ENCODE measurements at places on chromosomes 3 and 15.
A peak's percentile ranks its signal among the peaks of the same experiment; 100 is the strongest.

DNA sequence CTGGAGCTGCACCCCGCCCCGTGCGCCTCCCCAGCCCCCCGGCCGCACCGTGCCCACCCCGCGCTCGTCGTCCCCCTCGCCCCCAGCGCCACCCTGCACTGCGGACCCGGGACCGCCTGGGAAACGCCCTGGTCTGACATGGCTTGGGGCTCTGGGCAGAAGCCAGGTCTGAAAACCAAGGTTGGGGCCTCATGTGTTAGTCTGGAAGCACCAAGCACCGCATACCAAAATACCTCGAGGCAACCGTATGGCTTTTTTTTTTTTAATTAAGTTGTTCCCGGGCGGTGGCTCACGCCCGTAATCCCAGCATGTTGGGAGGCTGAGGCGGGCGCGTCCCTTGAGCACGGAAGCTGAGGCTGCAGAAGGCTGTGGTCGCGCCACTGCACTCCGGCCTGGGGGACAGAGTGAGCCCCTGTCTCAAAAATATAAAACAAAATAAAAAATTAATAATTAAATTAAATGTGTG, 91.5 kb upstream of the CHD2 start:
- DNase-seq = no peak

- no peak for DNase-seq
These were observed 209.8 kb downstream of the TNIK start for GRCh38 chr3:171250444-171250843.

DNA sequence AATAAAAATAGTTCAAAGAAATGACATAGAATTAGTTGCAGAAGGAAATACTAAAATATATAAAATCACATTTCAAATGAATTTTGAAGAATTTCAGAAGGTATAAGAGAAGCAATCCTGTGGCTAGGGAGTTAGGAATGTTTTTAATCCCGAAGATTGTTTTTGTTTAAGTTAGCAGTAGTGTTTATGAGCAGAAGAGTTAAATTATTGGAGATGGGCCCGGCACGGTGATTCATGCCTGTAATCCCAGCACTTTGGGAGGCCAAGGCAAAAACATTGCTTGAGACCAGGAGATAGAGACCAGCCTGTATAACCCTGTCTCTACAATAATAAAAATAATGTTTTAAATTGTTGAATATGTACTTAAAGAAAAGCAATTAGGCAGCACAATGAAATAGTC, 432.5 kb downstream of the MFSD1 start:
- no peak for DNase-seq

GRCh38 chr3:55988905-55989304, 479.4 kb downstream of the ERC2 start:
- DNase-seq = no peak

DNA sequence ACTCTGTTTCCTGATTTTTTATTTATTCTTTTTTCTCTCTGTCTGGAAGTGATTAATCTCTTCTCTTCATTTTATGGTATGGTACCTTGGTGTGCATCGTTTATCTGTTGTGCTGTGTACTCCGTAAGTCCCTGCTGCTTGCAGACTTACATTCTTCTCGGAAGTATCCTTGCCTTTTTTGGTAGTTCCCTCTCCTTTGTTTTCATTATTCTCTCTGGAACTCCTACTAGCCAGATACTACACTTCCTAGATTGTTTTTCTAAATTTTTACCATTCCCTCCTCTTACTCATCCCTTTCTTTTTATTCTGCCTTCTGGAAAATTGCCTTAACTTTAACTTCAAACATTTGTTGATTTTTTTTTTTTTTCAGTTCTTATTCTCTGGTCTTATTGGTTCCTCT, 27.2 kb downstream of the PIK3CA start:
- no peak for DNase-seq

DNA sequence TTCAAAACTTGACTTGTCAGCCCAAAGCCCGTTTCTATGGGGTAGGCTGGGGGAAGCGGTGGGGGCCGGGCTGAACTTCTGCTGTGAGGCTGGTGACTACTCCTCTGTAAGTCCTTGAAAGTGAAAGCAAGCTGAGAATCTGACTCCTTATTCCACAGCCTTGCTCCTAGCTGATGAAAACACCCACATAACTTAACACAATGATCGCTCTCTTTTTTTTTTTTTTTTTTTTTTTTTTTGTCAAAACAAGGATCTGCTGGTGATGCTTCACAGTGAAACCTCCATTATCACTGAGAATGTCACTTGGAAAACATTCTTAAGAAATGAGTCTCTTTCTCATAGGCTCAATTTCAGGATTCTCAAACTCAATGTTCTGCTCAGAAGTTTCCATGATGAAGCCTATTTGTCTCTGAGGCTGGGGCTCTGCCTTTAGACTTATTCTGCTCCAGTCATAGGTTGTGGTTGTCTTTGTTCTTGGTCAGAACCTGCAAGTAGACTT, 31.4 kb upstream of the TKT start:
- DNase-seq = no peak

- no peak for DNase-seq
These were observed 118.4 kb upstream of the GPR149 start for GRCh38 chr3:154548341-154548740.

GRCh38 chr3:129105862-129106261, 15.7 kb downstream of the RAB43 start:
- DNase-seq = no peak

GRCh38 chr3:124786511-124787241, 56.4 kb downstream of the UMPS start:
- DNase-seq = no peak

- no peak for DNase-seq
These were observed 17.6 kb downstream of the TRIM42 start for GRCh38 chr3:140695361-140696061.

DNA sequence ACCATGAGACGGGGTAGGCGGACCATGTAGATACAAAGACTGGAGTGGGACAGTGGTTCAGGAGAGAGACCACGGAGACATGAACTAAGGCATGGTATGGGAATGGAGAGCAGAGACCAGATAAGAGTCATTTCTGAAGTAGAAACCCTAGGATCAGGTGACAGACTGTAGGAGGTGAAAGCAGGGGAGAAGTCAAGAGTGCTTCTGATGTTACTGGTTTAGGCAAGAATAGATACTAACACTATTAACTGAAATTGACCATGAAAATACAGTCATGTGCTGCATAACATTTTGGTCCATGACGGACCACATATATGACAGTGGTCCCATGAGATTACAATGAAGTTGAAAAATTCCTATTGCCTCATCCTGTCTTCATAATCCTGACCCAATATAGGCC, 41.7 kb downstream of the RASGRP1 start:
- DNase-seq = no peak

- DNase-seq = no peak
These were observed 75.1 kb downstream of the SLC12A8 start for GRCh38 chr3:125137358-125138033.

- DNase-seq = peak; percentile 61
These were observed at the start of gene MAP2K5 for GRCh38 chr15:67542420-67543347. Gene MAP2K5 (plus strand): TSS chr15:67542703. CDS start chr15:67543336, 633 bp downstream.

DNA sequence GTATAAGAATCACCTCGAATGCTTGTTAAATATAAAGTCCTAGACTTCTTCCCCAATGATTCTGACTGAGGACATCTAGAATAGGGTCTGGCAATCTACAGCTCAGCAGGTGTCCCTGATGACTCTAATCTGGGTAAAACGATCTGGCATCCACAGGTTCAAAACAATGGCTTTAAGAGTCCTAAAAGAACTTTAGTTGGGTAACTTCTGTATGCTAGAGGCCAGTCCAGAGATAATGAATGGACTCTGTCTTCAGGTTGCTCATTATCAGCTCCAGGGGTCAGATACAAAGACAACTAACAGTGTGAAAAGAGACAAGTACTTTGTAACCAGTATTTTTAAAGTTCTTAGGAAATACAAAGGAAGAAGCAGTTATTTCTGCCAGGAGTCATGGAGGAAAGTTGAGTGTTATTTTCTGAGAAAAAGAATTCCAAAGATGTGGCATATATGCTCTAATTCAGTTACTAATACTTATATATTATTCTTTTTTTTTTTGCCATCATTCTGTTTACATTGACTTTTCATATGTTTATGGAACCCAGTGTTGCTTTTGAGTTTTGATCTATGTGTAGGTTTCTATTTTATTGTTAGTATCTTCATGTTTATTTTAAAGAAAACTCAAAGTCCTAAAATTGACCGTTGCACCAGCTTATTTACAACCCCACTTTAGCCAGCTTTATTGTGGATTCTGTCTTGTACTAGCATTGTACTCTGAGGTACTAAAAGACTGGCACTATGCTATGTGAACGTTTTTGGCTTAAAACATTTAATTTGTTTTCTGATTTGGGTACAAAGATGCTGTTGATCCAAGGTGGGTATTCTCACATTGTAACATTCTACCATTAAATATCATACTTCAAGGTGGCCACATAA, 3.1 kb upstream of the GPR15 start:
- no peak for DNase-seq

GRCh38 chr3:180040966-180041365, 4.2 kb upstream of the PEX5L start:
- no peak for DNase-seq

- DNase-seq = no peak
These were observed 89.5 kb downstream of the SUCNR1 start for GRCh38 chr3:151962912-151963311.

- DNase-seq = no peak
These were observed 33.3 kb downstream of the TLE3 start for GRCh38 chr15:70064441-70064840.

GRCh38 chr3:152269831-152270734, 1.4 kb downstream of the MBNL1 start:
- no peak for DNase-seq

DNA sequence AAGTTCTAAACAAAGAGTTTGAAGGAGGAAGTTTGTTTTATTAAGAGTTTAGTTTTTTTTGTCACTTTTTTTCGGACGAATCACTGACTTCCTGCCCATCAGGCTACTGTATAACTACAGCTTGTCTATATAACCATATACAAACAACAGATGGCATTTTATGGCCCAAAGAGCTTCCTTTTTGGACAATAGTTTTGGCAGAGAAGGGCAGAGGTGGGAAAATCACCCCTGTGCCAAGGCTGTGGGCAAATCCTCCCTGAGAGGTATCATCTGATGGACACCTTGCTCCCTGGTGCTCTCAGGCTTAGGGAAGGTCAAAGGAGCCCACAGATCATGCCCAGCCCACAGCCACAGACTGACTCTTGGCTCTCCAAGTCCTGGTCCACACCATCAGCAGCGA, 113.4 kb downstream of the OXNAD1 start:
- no peak for DNase-seq

GRCh38 chr15:48478581-48478980, 147.4 kb downstream of the DUT start:
- no peak for DNase-seq

DNA sequence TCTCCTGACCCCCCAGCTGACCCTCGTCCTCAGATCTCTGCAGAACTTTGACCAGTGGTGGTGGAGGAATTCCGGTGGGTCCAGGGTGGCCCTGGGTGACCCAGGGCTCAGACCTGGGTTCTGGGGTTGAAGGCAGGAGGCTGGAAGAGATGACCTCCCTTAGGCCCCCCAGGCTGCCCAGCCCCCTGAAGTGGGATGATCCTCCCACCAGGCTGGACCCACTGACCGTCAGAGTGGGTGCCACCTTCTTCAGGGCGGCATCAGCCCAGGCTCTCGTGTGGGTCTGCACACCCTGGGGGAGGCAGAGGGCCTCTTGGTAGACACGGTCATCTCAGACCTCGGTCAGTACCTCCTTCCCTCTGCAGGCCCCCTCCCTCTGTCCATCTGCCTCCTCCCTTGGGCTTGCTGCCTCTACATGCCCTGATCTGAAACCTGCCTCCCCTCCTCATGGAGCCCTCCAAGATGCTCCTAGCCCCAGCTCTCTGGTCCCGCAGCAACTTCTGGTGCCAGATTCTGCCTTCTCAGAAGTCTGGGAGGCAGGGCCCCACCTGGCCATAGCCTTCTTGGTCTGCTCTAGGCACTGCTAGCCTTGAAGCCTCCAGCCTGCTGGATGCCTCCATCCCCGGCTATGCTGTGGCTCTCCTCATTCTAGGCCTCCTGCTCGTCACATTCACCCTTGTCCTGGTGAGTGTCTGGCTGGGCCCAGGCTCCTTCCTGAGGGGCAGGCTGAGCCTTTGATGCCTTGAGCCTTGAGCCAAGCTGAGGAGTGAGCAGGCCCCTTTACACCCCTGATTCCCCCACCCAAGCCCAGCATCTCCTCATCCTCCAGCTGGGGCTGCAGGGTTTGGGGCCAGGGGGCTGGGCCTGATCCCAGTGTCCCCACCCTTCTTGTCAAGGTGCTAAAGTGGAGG, 49.1 kb upstream of the CSPG4 start:
- DNase-seq = no peak

GRCh38 chr3:70982700-70983140, 600.8 kb downstream of the FOXP1 start:
- no peak for DNase-seq

- no peak for DNase-seq
These were observed 168.5 kb upstream of the STT3B start for GRCh38 chr3:31364188-31364587.

GRCh38 chr15:77493324-77493907, 72.7 kb downstream of the HMG20A start:
- no peak for DNase-seq

- no peak for DNase-seq
These were observed 626.1 kb downstream of the MAGI1 start for GRCh38 chr3:65412588-65412987.

GRCh38 chr15:40439461-40439959, 1.2 kb upstream of the BAHD1 start:
- no peak for DNase-seq

DNA sequence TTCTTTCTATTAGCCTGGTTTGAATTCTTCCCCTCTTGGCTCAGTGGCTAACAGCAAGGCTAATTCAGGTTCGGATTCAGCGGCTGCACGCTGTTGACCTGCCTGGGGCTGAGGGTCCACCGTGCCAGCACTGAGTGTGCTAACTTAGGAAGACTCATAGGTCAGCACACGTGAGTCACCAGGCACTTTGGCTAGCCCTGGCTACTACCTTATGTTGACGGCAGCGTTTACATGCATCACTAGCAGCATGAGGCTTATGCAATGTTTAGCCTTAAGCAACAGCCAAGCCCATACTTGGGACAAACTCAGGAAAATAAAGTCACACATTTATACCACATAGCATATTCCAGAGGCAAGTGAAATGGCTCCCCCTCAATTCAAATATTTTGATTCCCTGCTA, 137.7 kb downstream of the RAB11A start:
- no peak for DNase-seq

Measured in hypothalamus (tissue), 51 donors.